ENCODE measurements at places on chromosomes 5 and 9.

- DNase-seq, result peak; percentile 17
Measured at GRCh38 chr5:157828944-157829639, 29.9 kb downstream of the CLINT1 start.

DNA sequence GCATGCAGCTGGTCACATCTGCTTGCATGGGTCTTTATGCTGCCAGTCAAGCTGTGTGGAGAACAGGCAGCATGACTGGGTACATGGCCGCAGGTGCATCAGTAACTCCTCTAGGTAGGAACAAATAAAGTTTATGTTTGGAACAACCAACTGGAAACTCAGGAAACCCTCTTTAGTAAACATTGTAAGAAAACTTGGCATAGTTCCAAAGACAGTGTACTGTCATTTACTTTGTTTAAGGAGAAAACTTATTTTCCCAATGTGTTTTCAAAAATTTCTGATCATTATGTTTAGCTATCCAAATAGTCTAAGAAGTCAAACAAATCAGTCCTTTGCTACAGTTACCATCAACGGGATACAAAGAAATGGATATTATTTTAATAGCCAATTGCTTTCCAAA, 386.0 kb downstream of the CHSY3 start:
- DNase-seq, result no peak

- DNase-seq, result no peak
Measured at GRCh38 chr9:16135968-16136367, 583.1 kb downstream of the CCDC171 start.

- DNase-seq, result no peak
Measured at GRCh38 chr5:153352685-153353219, 137.7 kb upstream of the GRIA1 start.

GRCh38 chr5:103908336-103909080, 345.9 kb upstream of the NUDT12 start:
- DNase-seq, result no peak

DNA sequence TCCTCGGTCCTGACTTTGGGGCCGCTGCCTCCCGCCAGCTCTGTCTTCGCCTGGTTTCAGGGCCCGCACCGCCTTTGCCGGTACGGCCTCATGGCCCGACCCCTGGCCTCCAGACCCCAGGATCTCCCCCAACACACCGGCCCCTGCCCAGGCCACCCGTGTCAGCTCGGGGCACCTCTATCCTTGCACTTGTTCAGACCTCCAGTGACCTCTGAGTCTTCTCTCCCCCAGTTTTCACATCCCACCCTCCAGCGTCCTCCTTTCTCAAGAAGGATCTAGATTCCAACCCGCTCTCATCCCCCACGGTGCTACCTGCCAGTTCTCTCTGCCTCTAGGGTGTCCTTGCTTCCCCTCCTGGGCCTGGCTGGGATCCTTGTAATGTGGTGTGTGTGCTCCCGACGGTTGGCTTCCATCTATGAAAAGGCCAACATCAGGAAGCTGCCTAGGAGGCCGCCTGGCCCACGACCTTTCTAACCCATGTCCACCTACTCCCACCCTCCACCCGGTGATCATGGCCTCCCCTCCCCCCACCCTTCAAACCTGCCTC, 61.1 kb downstream of the SPATA31C2 start:
- no peak for DNase-seq

DNA sequence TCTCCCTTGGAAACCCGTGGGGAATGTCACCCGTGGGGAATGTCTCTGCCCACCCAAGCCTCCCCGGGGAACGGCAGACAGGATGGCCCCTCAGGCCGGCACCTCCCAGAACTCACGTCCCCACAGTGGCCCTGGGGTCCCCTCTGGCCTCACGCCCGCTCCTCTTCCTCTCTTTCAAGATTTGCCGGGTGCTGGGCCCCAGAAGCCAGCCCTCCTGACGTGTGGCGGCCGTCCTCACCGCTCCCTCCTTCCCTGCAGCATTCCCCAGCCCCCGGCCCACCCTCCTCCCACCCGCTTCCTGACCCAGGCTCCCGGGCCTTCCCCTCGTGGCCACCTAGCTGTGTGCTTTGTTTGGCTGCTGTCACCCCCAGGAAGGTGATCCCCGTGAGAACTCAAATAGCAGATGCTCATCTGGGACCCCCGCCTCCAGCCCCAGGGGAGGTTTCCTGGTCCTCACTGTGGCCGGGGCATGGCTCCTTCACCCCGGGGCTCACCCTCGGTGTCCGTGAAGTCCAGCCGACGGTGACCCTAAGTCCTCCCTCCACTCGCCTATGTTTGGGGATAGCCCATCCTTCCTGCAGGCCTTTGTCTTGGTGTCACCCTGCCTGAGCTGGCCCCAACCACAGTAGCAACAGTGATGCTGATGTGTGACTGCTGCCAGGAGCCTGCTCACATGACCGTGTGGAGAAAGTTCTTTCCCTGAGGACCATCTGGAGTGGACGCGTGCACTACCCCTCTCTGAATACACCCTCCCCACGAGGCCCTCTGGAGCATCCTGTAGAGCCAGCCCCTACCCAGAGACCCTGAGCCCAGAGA, 163.3 kb upstream of the IER5L start:
- no peak for DNase-seq

DNA sequence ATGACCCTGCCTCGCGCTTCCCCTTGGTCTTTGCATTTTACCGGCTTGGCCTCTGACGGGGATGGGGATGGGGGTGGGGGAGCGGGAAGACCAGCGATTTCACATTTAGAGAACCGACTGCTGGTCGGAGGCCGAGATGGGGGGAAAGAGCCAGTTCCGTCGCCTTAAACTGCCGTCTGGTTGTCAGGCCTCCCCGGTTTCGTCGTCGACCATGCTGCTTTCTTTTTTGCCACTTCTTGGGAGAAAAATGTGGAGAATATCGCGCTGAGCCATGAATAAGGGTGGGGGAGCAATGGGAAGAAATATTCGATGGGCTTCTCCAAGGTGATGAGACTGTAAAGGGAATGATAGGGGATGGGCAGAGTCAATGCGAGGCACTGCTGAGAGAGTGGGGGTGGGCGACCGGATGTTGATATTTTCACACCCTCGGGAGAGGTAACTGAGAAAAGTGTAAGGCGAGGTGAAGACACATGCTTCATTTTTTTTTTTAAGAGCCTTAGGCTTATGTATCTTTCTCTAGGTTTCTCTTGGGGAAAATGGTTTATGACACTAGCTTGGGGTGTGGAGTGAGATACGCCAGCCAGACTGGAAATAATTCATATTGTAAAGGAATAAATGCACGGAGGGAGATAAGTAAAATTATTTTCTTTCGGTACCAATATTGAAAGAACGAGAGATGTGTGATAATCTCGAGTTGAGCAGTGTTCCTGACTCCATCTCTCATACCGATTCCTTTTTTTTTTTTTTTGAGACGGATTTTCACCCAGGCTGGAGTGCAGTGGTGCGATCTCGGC, 1.1 kb downstream of the KIF2A start:
- peak; percentile 47 for DNase-seq

DNA sequence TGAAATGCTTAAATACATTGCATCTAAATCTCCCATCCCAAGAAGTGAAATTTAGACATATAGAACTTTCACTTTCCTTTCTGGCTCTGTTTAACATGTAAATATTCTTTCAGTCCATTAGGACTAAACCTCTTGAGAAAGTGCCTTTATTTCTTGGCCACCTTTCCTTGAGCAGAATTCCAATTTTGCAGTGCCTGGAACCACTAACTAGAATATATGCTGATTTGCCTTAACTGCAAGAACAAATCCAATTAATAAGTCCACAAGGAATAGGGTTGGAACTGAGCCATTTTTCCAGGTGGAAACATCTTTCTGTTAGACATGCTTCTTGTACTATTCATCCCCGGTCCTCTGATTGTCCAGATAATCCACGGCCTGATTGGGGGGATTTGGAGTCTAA, 478.0 kb downstream of the ENC1 start:
- DNase-seq, result no peak

DNA sequence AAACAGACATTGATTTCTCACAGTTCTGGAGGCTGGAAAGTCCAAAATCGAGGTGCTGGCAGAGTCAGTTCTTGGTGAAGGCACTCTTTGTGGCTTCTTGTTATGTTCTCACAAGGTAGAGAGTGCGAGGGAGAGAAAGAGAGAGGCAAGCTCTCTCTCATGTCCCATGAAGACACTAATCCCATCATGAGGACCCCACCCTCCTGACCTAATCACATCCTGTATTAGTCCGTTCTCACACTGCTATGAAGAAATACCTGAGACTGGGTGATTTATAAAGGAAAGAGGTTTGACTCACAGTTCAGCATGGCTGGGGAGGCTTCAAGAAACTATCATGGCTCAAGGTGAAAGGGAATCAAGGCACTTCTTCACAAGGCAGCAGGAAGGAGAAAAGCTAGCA, 5.7 kb upstream of the AMACR start:
- DNase-seq, result no peak

DNA sequence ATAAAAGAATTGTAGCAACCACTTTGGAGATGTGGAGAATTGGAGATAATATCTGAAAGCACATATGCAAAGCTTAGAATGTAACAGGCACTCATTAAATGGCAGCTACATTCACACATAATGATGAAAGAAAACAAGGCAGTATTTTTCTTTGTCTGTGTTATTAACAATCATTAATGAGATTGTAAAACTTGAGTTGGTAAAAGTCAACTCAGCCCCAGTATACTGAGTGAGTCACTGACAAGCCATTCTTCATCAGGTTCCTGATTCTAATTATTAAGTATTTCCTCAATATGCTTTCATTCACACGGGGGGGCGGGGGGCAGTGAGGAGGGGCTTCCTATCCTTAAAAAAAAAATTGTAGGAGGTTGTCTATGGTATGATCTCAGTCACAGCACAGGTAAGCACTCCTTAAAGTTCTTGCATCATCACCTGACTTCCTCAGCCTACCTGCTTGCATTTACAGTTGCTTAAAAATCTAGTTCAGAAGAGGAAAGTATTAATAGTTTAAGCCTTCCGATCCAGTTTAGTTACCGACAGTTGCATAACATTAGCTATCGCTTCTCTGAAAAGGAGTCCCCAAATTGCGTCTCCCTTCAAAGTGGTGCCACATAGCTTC, 379.8 kb downstream of the EFNA5 start:
- no peak for DNase-seq

DNA sequence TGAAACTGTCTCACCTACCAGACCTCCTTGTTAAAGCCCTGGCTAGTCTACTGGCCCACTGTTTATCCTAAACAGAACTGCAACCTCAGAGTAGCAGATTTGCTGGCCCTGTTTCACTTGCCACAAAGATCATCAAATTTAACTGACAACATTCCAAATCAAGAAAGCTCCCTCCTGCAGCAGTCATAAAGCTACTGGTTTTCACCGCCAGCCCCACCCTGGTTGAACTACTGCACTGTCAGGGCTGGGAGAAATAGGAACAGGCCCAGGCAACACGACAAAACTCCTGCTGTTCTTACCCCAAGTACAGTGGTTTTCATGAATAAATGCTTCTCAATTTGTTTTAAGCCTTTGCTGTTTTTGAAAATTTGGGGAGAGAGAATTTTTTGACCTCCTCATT, 63.0 kb downstream of the NR6A1 start:
- DNase-seq, result no peak

DNA sequence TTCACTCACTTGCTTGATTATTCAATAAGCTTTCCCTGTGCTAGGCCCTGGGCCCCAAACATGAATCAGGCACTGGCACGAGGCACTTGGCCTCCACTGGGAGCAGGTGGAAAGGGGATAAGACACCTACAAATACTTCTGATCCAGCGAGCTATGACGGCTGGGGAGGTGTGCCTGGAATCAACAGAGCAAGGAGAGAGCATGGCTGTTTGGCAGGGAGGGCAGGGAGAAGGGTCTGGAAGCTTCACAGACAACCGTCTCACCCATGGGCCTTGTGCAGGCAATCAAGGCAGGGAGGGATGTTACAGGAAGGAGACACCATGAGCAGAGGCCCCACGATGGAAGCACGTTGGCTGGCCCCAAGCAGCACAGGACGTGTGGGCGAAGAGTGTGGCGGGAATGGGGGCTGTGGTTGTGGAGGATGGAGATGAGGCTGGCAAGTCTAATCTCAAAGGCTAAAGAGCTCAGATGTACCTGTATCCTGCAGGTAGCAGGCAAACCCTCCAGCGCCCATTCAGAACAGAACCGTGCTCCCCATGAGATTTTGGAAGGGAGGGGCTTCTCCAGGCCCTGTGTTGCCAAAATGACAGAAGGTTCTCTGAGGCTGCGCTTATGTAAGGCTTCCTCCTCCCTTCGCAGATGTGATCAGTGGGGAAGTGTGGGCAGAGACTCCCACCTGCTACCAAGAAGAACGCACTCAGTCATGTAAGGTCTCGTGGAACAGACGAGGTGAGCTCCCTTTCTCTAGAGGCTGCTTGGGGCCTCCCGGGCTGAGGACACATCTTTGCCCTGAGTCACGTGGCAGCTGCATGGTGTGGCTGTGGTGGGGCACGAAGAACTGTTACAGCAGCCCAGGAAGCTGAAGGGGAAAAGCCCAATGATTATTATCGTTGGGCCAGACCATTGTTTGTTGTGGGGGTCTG, 189.7 kb downstream of the DAB2IP start:
- no peak for DNase-seq

DNA sequence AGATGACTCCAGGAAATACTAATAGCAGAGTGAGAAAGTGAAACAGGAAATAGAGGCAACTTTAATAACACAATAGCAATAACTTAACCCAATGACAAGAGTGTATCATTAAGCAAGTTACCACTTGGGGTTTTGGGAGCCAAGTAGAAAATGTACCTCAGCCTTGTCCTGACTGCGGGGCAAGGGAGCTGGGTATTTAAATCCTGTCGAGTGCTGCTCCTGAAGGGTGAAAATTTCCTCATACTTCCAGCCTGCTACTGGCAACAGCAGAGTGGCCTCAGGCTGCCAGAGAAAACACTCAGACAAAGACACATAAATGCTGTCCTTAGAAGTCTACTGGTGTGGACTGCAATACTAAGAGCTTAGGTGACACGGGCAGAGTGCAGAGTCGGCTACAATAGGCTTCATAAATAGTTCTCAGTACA, 112.5 kb upstream of the EMB start:
- no peak for DNase-seq

DNA sequence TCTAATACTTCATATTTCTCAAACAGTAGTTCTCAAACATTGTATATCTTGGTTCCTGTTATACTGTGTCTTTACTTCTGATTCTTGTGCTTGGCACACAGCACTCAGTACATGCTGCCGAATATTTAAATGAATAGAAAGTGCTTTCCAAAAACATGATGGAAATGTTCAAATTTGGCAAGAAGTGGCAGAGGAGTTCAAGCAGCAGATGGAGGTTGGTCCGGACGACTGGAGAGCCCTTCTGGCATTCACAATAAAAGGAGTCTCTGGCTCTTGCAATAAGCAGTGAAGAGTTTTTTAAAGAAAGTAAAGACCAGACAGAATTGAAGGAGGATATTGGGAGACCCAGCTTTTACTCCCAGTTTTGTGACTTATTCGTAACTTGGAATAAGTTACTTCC, 36.3 kb downstream of the TSTD2 start:
- DNase-seq, result no peak

GRCh38 chr9:32854271-32854670, 70.9 kb downstream of the TMEM215 start:
- DNase-seq, result no peak

GRCh38 chr9:106866243-106866642, 3.3 kb downstream of the ZNF462 start:
- no peak for DNase-seq
